Muscle of back (tissue), 13 donors: ENCODE measurements at places on chromosomes 1 and 21.
A peak's percentile ranks its signal among the peaks of the same experiment; 100 is the strongest.

- DNase-seq = no peak
These were observed 7.6 kb upstream of the C4BPB start for GRCh38 chr1:207081088-207081487.

GRCh38 chr1:62406576-62406975 lies 30.3 kb upstream of the USP1 start:
- no peak for DNase-seq

DNA sequence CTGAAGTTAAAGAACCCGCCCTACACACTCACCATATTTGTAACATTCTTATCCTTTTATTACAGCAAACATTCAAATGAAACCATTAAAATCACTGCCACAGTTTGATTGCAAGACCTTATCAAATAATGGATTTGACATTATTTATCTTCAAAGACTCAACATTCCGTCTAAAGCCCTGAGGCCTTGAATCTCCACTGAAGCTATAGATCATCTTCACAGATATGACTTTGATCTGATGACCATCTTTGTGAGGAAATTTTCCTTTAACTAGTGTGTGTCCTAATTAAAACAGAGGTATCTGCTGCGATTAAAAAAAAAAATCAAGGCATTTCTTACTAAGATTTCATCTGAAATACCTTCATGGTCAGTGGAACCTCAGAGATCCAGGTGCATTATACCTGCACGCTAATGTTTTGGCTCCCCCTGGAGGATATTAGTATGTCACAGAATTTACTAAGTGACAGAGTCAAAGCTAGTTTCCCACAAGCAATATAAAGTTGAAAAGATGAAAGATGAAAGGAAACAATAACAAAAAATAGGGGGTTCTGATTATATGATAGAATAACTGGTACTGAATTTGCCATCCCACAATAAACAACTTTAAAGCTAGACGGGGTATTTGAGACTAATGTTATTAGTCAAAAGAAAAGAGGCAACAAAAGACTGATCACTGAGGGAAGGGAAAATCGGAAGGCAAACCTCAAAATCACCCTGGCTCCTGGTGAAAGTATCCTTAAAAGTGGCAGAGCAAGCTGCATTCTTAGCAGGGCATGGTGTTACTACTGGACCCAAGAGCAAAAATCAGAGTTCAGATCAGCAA lies 923.4 kb downstream of the NCAM2 start:
- DNase-seq = no peak

- no peak for DNase-seq
These were observed 208.2 kb upstream of the USP25 start for GRCh38 chr21:15521644-15522001.

DNA sequence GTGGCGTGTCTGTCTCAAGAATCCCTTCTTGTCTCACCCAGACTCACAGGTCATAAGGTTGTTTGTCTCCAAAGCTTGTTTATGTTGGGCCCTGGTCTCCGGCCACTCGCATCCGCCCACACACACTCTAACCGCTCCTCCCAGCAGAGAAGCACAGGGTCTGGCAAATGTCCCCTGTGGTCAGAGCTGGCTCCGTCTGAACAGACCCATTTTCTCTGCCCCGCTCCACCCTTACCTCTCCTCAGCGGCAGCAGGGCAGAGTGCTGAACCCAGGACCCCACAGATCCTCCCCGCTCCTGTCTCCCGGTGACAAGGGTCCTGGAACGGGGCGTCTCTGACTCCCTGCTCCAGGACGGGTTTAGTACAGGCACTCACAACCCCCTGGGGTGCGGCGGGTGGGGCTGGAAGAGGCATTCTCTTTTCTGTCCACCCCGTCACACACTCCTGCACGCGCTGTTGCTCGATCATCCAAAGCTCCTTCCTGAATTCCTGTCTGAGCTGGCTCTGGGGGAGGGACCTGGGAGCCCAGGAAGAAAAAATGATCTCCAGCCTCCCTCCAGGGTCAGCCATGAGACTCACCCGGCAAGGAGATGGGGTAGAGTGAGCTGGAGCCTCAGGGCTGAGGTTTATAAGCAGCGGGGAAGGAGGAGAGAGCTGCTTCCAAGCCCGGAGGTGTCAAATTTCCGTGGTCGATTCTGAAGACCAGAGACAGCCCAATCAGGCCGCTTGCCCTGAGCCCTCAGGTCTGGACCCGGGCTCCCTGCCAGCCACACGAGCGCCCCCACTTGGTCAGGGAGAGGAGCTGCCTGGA lies at the start of gene S100A13:
TSS of gene S100A13 (minus strand) at position 602 of the 811 bp plus-strand sequence. CDS start 1,033 bp downstream, outside the sequence.
- DNase-seq = peak; percentile 94

DNA sequence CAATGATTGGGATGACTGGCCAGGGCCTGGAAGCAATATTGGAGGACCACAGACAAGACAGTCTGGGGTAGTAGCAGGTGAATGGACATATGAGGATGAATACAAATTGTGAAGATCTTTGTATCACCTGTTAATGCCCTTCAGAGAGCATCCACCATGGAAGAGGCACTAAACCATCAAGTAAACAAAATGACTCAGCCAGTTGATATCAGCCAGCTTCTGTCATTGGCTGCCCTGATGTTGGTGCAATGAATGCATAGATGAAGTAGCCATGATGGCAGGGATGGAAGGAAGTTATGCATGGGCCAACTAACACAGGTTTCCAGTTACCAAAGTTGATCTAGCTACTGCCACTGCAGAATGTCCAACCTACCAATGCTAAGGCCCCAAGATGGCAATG lies 16.1 kb upstream of the ERI3 start:
- no peak for DNase-seq

DNA sequence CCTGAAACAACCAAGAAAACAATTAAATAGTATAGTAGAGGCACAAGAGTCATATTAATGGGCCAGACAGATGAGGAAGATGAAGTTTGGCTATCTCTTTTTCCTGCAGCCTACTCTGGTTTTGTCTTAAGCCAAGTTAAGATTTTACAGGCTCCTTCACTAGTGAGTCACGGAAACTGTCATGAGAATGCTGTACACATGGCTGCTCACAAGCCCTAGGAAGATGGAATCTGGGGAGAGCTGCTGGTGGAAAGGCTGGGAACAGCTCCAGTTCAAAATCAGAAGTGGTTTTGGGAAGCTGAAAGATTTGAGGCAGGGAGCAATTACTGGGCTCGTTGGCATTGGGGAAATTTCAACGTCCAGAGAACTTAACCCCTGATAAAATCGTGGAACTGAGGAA lies 46.4 kb upstream of the S1PR1 start:
- peak; percentile 32 for DNase-seq
